ENCODE measurements at places on chromosomes 2 and 18.

GRCh38 chr2:198710562-198710961, 747.2 kb downstream of the SATB2 start:
- no peak for DNase-seq

DNA sequence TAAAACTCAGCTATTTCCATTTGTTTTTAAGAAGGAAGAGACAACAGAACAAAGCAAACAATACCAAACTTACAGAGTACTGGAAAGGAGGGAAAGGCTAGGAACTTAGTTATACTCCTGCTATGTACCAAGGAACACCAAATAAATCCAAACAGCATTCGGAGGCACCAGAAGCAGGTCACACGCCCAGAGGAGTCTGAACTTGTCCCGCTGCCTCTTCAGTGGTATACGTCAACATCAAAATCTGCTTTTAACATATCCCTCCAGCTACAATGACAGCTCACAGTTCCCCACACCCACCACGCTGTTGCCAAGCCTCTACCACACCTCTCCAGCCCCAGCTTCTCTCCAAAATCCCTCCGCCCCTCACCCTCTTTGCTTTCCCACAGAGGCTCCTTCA, 17.3 kb downstream of the C2orf76 start:
- DNase-seq: no peak

- DNase-seq: no peak
These were observed 21.8 kb upstream of the GLS start for GRCh38 chr2:190858817-190859216.

GRCh38 chr2:180191432-180192124, 184.5 kb upstream of the CWC22 start:
- DNase-seq: no peak

Data from T-helper 2 cell treated with Interferon-gamma antibody and Interleukin-4, amounts not matched to agents 5 μg/mL and 100 μg/mL, for 36 hours (primary cell).